ENCODE measurements at places on chromosomes 6 and 20.

- DNase-seq: no peak
Measured at GRCh38 chr6:108549241-108549640, 11.5 kb upstream of the FOXO3 start.

DNA sequence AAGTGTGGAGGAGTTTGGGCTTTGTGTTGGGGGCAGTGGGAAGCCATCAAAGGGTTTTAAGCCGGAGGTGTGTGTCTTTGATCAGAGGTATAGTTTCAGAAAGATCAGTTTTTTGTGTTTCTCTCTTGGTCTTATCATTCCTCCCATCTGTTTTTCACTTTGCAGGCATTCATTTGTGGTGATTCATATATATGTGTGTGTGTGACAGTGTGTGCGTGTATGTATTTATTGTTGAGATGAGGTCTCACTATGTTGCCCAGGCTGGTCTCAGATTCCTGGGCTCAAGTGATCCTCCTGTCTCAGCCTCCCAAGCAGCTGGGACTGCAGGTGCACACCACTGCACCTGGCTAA lies 11.1 kb upstream of the SERINC3 start:
- no peak for DNase-seq

GRCh38 chr20:16528078-16528477 lies 45.2 kb downstream of the KIF16B start:
- no peak for DNase-seq

- no peak for DNase-seq
Measured at GRCh38 chr6:41780551-41781365, at the start of gene PRICKLE4. PRICKLE4 (plus strand) TSS chr6:41780782; CDS start chr6:41783474, 2,692 bp downstream.

DNA sequence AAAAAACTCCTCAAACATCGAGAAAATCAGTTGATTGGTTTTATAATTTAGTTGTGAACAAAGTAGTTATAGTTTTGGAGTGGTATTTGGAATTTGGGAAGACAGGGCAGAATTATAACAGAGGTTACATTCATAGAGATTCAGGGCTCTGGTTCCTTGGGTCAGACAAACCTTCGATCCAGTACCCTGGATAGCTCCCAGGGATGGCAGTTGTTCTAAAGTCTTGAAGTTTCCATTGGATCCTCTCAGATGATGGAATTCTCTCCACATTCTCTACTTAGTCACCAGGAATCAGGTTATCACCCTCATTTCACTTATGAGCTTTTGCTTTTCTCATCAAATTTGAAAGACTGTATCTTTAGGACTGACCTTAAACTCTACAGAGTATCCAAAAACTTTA lies 285.1 kb downstream of the CENPW start:
- peak; percentile 5 for DNase-seq
